ENCODE measurements at places on chromosomes 3 and 15.
A peak's percentile ranks its signal among the peaks of the same experiment; 100 is the strongest.

GRCh38 chr3:39141171-39141995 is 12.0 kb downstream of the CSRNP1 start:
- H3K4me3 ChIP-seq = peak overlapping the region; percentile 38
- H3K4me1 ChIP-seq = peaks cover 39% of the 10 kb centered on the region
- no peaks in the 10 kb centered on the region for H3K27me3 ChIP-seq
- peak; percentile 93 for DNase-seq
- H3K27ac ChIP-seq = peak overlapping the region; percentile 61

- no peaks in the 10 kb centered on the region for H3K27me3 ChIP-seq
- H3K4me1 ChIP-seq = no peaks in the 10 kb centered on the region
- no peak overlapping the region for H3K27ac ChIP-seq
Observed at GRCh38 chr3:57646723-57647122, 46.2 kb downstream of the DENND6A start.

GRCh38 chr3:106830334-106830733 is 546.9 kb upstream of the CCDC54 start:
- DNase-seq = no peak
- no peak overlapping the region for H3K4me3 ChIP-seq
- no peaks in the 10 kb centered on the region for H3K27me3 ChIP-seq
- peaks cover 5% of the 10 kb centered on the region for H3K4me1 ChIP-seq
- H3K36me3 ChIP-seq = no peaks in the 10 kb centered on the region
- H3K27ac ChIP-seq = no peak overlapping the region

DNA sequence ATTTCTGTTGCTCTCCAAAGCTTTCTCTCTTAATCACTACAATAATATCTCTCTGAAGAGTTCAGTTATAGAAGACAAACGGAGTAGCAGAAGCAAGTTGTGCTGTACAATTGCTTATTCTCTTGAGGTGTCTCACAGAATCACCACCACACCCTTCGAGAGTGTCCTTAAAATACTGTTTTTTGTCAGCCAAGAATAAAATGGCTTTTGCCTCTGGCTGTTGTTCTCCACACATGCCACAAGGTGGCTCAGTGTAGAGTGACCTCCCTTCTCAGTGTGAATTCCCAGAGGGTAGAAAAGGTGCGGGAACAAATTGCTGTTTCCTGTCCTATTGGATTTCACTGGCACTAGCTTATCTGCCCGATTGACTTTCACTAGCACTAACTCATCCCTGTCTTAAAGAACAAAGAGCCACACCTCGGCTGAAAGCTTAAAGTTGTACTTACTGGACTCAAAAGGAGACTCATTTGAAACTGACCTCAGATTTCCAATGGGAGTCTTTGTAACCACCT is 134.2 kb upstream of the SATB1 start:
- no peaks in the 10 kb centered on the region for H3K27me3 ChIP-seq
- H3K4me3 ChIP-seq = no peak overlapping the region
- peak; percentile 82 for DNase-seq
- H3K27ac ChIP-seq = peak overlapping the region; percentile 21
- no peaks in the 10 kb centered on the region for H3K36me3 ChIP-seq

GRCh38 chr3:30321065-30321464 is 285.3 kb upstream of the TGFBR2 start:
- no peak overlapping the region for H3K4me3 ChIP-seq
- 0 out of 2 replicates have a peak, but pooled peaks cover 2% of the 10 kb centered on the region for H3K36me3 ChIP-seq
- H3K4me1 ChIP-seq = peaks cover 21% of the 10 kb centered on the region
- no peaks in the 10 kb centered on the region for H3K27me3 ChIP-seq
- DNase-seq = no peak

- peaks cover 33% of the 10 kb centered on the region for H3K4me1 ChIP-seq
- H3K36me3 ChIP-seq = peaks cover 44% of the 10 kb centered on the region
- no peaks in the 10 kb centered on the region for H3K27me3 ChIP-seq
- DNase-seq = no peak
- H3K4me3 ChIP-seq = no peak overlapping the region
Observed at GRCh38 chr3:44989636-44990373, 13.8 kb downstream of the EXOSC7 start.

- H3K36me3 ChIP-seq = no peaks in the 10 kb centered on the region
- H3K27ac ChIP-seq = no peak overlapping the region
- no peak for DNase-seq
- no peak overlapping the region for H3K4me3 ChIP-seq
- no peaks in the 10 kb centered on the region for H3K27me3 ChIP-seq
Observed at GRCh38 chr3:135246027-135246426, 451.0 kb downstream of the EPHB1 start.

GRCh38 chr3:111768571-111769100 is 90.4 kb upstream of the PHLDB2 start:
- no peaks in the 10 kb centered on the region for H3K36me3 ChIP-seq
- H3K27ac ChIP-seq = peak overlapping the region; percentile 62
- no peaks in the 10 kb centered on the region for H3K27me3 ChIP-seq
- DNase-seq = peak; percentile 97
- 0 out of 2 replicates have a peak overlapping the region, but pooled peaks have one; percentile 6 for H3K4me3 ChIP-seq

GRCh38 chr3:52670621-52671521 is 14.8 kb downstream of the PBRM1 start:
- peaks cover 22% of the 10 kb centered on the region for H3K36me3 ChIP-seq
- H3K27ac ChIP-seq = peak overlapping the region; percentile 97
- no peaks in the 10 kb centered on the region for H3K27me3 ChIP-seq
- H3K4me1 ChIP-seq = peaks cover 26% of the 10 kb centered on the region
- peak; percentile 99 for DNase-seq
- H3K4me3 ChIP-seq = peak overlapping the region; percentile 49
